ENCODE measurements at places on chromosomes 11 and 22.

DNA sequence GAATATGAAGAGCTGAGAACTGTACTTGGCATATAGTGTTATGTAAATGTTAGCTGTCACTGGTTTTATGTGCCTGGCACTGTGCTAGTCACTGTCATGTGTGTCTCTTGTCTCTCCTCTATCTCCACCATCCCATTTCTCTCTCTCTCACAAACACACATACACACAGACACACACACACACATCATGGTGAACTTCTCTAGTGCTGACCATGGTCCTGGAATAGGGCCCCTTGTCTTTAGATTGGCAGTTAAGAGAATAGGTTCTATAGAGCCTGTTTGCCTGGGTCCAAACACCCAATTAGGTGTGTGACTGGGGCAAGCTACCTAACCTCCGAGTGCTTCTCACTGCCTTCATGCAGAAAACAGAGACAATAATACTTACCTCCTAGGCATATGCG, 109.7 kb upstream of the NARS2 start:
- no peak for DNase-seq

GRCh38 chr11:46426233-46426991, 34.8 kb upstream of the CHRM4 start:
- DNase-seq: no peak

DNA sequence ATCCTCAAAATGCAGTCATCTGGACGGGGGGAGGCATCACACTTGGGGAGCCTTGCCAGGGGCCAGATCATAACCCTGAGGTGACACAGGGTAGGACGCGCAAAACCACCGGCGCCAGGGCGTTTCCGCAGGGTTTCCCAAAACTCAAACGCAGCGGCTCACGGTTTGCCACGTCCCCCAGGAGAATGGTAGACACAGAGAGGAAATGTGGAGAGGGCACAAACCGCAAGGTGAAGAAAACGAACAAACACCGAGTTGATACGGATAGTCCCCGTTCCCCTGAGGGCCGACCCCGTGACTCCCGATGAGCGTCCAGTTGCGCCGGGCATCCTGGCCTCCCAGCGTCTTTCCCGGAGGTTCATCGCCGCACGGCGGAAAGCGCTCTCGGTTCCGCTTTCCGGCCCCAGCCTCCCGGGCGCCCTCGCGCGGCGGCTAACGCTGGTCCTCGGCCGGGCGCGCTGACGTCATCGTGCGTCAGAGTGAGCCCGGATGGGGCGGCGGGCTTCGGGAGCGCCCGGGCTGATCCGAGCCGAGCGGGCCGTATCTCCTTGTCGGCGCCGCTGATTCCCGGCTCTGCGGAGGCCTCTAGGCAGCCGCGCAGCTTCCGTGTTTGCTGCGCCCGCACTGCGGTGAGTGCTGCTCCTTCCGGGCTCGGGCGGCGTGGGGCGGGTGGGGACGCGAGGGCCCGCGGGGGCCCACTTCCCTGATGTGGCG, at the start of gene BIRC2:
Gene BIRC2, plus strand, starts transcription at position 467 of the 714 bp plus-strand sequence. CDS start 2,641 bp downstream, outside the sequence.
- peak; percentile 93 for DNase-seq

- DNase-seq: peak; percentile 96
Measured at GRCh38 chr11:66371627-66372415, at the start of gene SLC29A2. SLC29A2 (minus strand) TSS chr11:66371760; CDS start chr11:66371591, 169 bp downstream.

GRCh38 chr11:11382858-11383532, 29.9 kb upstream of the CSNK2A3 start:
- peak; percentile 86 for DNase-seq

DNA sequence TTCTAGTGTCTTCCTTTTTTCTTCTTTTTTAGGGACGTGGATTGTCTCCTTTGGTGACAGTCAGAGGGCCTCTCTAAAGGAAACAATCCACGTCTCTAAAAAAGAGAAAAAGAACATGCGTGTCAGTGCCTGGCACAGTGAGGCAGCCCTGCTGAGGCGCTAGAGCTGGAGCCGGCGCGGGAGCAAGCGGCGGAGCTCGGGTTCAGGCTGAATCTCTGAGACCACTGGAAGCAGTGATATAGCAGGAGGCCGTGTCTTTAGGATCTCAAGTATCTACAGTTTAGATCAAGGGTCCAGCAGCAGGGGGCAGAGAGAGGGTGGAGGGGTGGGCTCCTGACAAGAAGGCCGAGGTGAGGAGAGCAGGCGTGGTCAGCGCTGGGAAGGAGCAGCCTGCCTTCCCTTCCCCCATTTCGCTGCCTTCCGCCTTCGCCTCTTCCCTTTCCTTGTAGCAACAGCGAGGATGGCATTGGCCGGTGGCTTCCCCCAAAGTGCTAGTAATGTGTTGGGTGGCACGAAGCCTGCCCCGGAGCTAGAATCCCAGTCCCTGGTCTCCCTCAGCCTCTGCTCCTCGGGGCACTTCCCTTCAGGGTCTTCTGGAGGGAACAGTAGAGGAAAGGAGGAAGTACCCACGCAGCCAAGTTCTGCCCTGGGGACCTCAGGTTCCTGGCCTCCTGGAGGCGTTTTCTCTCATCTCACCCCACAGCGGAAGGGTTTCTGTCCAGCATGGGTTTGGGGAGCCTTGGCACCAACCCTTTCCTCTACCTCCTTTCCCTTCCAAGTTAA, 28.2 kb upstream of the RAB1B start:
- no peak for DNase-seq

- DNase-seq: no peak
Measured at GRCh38 chr11:19350160-19350559, 109.4 kb upstream of the E2F8 start.

- no peak for DNase-seq
Measured at GRCh38 chr11:67268081-67268961, 2.0 kb downstream of the GRK2 start.

All from NCI-H82 (cell line).